Stimulated activated CD8-positive, alpha-beta memory T cell treated with anti-CD3 and anti-CD28 coated beads, Interleukin-15, amount 100 ng/mL, for 24 hours (primary cell): ENCODE measurements at places on chromosomes 4 and X.

DNA sequence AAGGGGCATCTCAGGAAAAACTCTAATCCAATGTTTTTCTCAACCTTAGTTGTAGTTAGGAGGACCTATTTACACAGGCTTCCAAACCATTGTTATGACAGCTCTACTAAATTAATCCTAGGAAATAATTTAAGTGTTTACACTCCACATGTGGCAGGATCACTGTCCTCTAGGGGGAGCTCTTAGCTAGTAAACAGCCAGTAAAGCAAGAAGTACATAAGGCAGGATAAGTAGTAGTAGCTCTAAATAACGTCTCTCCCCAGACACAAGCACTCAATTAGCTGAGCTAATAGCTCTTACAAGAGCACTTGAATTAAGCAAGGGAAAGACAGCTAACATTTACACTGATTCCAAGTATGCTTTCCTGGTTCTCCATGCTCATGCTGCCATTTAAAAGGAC lies 37.3 kb downstream of the NUDT11 start:
- no peak for DNase-seq

DNA sequence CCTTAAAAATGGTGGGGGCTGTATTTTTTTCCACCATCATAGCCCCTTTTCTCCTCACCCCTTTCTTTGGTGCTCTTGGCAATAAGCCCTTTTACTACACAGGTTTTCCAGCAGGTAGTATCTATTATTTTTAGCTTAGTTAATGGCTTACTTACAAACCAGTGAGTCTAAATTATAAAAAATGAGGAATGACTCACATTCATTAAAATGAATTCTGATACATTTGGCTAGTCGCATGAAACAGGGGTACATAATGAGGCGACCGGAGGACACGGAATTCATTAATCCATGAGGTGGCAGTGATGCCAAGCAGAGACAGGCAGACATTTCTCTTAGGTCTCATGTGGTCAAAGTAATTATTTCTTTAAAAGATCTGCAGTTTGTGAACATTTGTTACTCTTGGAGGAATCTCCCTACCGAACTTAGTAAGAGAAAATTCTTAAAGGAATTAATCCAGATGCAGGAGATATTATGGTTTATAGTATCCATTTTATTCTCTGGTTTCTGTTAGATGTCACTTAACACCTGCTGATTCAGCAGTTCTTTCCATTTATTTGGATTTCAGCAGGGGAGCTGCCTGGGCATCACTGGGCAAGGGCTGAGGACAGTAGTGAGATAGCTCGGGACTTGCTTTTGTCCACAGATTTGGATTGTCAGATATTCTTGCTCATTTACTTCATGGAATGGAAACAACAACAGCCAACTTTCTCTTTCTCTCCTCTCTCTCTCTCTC lies 575.0 kb upstream of the NR3C2 start:
- no peak for DNase-seq

- DNase-seq: no peak
Observed at GRCh38 chr4:186946682-186947294, 223.1 kb upstream of the FAT1 start.

DNA sequence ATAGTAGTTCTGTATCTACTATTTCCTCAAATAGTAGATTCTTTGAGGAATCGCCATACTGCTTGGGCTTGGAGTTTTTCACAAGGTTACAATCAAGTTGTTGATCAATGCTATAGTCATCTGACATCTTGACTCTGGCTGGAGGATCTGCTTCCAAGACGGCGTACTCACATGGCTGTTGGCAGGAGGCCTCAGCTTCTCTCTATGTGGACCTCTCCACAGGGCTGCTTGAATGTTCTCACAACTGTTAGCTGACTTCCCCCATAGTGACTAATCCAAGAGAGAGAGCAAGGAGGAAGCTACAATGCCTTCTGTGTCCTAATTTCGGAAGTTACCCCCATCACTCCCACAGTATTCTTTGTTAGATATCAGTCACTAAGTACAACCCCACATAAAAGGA lies 10.3 kb downstream of the EGFL6 start:
- no peak for DNase-seq

DNA sequence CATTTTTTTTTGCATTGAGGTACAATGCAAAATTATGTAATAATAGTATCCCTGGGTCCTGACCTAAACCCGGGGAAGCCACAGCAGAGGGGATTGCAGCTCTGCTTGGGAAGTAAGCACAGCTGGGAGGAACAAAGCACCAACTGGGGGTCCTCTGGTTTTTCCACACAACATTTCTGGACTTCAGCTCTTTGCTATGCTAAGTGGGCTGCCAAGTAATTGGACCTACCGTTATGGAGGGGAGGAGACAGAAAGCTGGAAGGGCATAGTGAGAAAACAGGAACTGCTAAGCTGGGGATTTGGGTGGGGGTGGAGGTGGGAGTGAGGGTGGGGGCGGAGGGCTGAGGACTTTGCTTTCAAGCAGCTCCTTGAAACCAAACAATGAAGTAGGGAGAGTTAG lies 183.3 kb downstream of the ZIC3 start:
- no peak for DNase-seq

DNA sequence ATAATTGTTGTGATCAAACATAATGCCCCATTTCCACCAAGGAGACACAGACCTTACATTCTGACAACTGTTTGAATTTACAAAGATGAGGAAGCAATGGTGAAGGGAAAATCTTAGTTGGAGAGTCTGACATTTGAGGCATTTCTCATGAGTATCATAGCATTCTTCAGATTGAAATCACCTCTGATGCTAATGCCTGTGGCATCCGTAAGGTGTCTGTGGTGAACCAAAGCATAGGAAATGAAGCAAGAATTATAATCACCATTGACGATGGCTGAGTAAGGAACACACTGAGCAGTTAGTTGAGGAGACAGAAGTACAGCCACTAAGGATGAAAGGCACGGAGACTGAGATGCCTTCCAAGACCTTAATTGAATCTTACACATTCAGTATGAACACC lies 575.7 kb downstream of the TRIML1 start:
- DNase-seq: no peak

GRCh38 chr4:126705266-126705665 lies 927.5 kb upstream of the INTU start:
- no peak for DNase-seq

- no peak for DNase-seq
Observed at GRCh38 chr4:77629885-77630284, 24.3 kb downstream of the CXCL13 start.

- DNase-seq: no peak
Observed at GRCh38 chr4:139535871-139536234, 20.2 kb downstream of the SETD7 start.

GRCh38 chr4:3492741-3493719 lies 29.9 kb downstream of the DOK7 start:
- DNase-seq: no peak

DNA sequence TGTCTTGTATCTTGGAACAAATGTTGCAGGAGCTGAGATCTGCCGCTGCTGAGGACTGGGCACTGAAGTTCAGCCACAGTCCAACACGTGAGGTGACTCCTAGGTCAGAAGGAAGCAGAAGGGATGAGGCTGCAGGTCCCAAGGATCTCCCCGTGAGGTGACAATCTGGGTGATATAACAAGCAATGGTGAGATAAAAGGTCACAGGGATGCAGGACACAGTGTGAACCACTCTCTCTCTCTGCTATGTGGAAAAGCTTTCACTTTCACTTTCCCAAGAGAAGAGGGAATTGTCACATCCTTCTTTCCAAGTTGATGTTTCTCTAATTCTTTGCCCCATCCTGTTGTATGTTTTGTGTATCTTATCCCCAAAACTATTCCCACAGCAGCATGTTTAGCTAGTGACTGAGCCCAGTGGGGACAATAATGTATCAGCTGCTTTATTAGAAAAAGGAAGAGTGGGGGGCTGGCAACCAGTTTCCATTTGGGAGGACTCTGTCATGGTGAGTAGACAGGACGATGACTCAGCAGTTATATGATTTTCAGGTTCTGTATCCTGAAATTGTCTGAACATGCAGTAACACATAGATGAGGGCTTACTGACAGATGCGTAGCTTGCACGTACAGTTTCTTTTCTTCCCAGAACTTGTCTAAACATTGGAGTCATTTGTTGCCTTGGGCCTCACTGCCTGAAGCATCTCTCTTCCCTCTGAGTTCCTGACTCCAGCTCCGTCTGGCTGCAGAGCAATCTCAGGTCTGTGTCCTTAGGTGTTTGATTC lies 1415.8 kb upstream of the TENM3 start:
- no peak for DNase-seq

DNA sequence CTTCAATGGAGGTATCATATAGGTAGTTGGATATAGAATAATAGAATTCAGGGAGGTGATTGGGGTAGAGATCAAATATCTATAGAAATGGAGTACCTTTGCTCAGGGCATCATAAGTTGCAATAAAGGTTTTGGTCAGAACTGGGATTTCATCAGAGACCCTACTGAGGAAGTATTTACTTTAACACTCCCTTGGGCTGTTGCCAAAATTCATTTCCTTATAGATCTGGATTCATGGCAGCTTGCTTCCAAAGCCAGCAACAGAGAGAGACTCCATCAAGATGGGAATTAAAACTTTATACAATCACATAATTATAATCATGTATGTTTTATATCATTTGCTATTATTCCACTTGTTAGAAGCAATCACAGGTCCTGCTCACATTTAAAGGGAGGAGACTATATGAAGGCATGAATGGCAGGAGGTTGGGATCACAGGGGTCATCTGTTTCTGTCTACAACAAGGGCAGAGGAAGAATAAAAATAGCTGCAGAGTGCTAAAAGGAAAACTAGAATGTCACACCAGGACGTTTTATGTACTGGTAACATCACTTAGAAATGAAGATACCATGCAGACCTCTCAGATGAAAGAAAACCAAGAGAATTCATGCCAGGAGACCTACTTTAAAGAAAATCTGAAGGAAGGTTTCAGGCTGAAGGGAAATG lies 902.1 kb upstream of the LCORL start:
- no peak for DNase-seq

DNA sequence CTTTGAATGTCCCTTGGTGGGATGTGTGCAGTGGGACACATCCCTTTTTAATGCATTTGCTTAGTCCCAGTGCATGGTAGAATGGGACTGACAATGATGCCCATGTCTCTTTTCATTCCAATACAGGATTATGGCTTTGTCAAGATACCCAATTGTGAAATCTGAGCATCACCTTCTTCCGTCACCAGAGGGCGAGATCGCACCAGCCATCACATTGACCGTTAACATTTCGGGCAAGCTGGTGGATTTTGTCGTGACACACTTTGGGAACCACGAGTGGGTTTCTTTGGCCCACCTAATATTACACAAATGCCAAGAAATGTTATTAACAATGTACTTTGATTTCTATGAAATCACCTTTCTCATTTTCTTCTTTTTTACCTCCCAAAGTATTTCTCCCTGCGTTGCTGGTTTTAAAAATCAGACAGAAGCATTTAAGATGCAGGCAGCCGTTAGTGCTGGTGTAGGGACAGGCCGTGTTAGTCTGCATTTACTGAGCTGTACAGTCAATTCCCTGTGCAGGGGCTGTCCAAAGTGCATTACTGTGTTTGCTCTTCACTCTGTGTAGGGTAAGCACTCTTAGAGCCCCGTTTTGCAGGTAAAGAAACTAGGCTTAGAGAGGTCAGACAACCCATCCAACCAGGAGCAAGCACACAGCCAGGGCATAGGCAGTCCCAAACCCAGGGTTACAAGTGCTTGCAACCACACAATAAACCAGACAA lies 46.5 kb downstream of the CWH43 start:
- no peak for DNase-seq

DNA sequence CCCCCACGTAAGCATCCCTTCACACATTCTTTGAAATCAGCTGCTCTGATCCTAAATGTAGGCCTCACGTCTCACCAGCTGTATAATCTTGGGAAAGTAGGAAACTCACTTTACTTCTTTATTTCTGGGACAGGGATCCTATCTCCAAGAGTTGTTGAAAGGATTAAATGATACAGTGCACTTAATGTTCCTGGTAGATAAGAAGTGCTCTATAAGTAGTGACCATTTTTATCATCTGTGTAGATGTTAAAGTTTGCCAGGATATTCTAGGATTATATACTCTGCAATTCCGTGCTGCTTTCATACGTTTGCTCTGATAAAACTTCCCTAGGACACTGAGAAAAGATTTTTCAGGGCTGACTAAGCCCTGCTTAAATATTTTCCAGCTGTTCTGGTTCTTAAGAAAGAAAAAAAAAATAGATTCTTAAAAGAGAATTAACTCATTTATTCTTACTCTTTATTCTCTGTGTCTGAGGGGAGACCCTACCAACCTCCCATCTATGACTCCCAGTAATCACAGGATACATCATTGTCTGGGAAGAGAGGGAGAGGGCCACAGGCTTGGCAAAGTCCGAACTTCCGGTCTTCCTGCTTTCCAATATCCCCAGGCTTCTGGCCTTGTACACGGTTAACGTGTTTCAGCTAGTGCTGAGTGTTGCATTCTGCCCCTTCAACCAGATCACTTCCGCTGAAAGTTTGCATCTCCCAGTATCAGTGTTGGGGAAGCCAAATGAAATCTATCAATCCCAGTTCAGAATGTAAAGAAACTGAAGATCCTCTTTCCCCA lies 269.2 kb downstream of the TRIML1 start:
- no peak for DNase-seq

- DNase-seq: no peak
Observed at GRCh38 chrX:6683353-6683752, 148.4 kb upstream of the VCX3A start.

GRCh38 chr4:175048906-175049305 lies 130.7 kb downstream of the ADAM29 start:
- DNase-seq: no peak

GRCh38 chr4:48049483-48049882 lies 32.9 kb downstream of the NIPAL1 start:
- no peak for DNase-seq

DNA sequence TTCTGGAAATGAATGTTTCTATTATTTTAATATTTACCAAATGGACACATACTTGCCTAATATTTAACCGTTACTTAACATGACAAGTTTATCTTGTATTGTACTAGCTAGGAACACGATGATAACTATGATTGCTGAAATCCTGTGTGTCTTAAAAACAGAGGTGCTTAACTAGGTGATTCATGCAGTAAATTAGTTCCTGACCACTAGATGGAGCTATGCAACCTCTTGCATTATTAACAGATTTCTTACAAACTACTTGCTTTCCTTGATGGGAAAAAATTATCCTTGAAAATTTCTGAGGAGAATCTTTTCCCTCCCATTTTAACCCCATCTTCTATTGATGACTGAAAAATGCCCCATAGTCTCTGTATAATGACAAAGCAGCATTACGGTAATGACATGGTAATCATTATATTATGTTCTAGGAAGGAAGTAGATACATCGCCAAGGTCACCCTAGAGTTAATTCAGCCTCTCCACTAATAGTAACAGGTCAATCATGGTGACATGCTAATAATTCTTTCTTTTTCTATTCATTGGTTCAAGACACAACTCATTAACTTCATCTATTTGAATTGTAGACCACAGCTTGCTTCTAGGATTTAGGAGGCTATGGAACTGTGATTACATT lies 844.2 kb downstream of the RAPGEF2 start:
- DNase-seq: no peak

DNA sequence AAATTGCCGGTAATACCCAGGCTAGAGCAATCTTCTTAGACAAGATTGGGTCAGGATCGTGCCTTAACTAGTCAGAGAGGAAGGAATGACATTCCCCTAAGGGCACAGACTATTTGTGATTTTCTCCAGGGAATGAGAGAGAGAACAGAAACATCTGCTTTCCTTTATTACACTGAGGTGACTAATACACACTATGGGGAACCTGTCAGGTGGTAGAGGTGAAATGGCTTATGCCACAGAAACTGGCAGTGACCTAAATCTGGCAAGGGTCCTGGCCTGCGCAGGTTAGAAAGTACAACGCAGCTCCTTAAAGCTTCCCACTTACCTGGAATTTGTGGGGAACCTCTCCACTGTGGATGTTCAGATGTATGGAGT lies 16.6 kb upstream of the HPGD start:
- no peak for DNase-seq

- no peak for DNase-seq
Observed at GRCh38 chr4:140260227-140260626, 106.2 kb upstream of the MAML3 start.
